ENCODE measurements at places on chromosomes 16 and 17.

GRCh38 chr17:76121932-76122430, 18.4 kb upstream of the EXOC7 start:
- no peak for DNase-seq

GRCh38 chr17:50076591-50077235, 18.4 kb upstream of the PDK2 start:
- no peak for DNase-seq

GRCh38 chr17:37066322-37067255, 117.8 kb downstream of the AATF start:
- no peak for DNase-seq

- DNase-seq, result no peak
These were observed 8.9 kb downstream of the CCL4 start for GRCh38 chr17:36112572-36112971.

DNA sequence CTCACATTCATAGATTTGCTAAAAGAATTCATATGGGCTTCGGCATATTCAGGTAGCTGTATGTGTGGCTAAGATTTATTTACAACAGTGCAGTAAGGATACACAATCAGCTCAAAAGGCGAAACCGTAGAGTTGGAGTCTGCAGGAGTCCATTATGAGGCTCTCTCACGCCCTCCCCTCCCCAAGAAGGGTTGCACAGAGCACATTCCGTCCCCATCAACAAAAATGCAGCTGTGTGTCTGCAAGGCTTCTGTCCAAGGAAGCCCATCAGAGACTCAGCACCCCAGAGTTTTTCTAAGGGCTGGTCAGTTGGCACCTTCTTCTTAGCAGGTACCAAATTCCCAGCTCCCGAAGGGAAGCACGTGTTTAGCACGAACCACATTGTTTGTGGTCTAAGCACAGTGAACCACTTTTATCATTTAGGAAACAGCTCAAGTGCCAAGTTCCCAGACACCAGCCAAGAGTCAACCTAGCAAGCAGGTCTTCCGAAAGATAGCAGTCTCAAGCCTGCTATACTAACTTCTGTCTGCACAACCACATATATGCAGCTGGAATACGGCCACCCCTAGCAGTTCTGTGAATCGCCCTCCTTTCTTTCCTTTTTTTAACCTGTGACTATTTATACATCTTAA, 28.5 kb upstream of the MEAK7 start:
- DNase-seq, result no peak

- DNase-seq, result no peak
These were observed 26.6 kb downstream of the LASP1 start for GRCh38 chr17:38896346-38896954.

- DNase-seq, result no peak
These were observed 368.6 kb downstream of the CDH13 start for GRCh38 chr16:82995286-82995923.

DNA sequence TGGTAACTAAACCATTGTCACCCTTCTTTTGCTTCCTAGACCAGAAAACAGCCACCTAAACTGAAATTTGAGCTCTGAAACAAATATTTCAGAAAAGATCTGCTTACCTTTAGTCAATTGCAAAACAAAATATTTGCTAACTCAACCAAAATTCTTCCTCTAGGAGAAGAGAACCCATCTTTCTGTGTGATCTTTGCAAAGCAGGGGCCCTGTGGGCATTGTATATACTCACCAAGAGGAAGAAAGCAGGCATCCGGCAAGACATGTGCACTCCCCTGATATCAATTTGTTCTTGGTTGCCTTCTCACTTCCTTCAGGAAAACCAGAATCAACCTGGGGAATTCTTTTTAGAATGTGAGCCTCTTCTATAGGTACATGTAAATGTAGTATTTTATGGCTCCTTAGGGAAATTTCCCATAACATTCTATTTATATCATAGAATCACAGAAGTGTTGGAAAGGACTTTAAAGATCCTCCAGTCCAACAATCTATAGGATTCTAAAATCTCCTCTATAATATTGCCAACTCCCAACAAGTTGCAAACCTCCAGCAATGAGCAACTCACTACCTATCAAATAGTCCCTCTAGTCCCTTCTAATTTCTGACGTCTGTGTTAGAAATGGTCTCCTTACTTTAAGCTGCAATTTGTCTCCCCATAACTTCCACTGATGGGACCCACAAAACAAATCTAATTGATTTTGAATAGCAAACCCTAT, 966 bp downstream of the SLFN14 start:
- DNase-seq, result no peak

DNA sequence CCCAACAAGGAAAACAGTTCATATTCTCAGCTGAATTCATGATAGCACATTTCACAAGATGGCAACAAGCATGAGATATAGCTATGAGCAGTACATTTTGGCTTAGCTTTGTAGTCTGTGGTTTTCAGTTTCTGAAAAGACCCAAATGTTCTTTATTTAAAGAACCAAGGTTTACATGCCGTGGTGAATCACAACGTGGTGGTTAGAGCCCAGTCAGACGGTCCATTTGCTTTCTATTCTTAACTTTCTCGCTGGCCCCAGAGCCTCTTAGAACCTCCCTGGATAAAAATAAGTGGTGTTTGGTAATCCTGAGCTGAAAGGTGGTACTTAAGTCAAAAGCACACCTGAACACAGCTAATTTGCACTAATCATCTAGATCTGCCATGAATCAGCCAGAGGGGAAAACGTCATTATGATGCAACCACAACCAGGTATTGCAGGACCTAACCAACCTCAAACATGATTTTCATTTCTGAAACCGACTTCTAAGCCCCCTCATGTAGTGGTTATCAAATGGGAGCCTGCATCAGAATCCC, 18.6 kb upstream of the HAPSTR1 start:
- no peak for DNase-seq

DNA sequence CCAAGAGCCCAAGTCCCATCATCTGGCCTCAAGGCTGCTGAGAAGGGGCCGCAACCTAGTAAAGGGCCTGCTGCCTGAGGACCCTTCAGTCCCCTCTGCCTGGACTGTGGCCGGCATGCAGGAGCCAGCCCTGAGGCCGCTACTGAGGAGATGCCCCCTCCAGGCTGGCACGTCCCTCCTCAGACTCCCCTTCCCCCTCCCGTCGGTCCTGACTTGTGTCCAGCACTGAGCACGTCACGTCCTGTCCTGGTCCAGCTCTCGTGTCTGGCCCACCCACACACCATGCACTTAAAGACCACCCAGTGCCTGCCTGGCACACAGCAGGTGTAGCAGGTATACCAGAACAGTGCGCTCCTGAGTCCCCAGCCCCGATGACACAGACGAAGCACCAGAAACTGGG, 9.6 kb downstream of the MTHFSD start:
- DNase-seq, result no peak

DNA sequence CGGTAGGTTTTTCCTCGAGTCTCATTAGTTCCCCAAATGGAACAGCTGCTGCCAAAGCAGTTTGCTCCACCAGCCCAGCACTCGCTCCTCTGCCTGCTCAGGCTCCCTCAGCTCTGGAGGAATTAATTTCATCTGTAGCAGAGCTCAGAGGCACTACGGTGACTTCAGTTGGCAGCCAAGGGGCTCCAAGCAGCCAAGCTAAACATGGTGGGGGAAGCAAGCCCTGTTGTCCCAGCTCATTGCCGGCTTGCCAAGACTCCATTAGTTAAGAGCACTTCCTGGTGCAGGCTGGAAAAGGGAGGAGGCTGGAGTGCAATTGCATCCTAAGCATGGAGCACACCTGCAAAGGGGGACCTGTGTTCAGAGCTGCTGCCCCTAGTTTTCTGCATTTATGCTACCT, 78.7 kb upstream of the GPRC5B start:
- no peak for DNase-seq

DNA sequence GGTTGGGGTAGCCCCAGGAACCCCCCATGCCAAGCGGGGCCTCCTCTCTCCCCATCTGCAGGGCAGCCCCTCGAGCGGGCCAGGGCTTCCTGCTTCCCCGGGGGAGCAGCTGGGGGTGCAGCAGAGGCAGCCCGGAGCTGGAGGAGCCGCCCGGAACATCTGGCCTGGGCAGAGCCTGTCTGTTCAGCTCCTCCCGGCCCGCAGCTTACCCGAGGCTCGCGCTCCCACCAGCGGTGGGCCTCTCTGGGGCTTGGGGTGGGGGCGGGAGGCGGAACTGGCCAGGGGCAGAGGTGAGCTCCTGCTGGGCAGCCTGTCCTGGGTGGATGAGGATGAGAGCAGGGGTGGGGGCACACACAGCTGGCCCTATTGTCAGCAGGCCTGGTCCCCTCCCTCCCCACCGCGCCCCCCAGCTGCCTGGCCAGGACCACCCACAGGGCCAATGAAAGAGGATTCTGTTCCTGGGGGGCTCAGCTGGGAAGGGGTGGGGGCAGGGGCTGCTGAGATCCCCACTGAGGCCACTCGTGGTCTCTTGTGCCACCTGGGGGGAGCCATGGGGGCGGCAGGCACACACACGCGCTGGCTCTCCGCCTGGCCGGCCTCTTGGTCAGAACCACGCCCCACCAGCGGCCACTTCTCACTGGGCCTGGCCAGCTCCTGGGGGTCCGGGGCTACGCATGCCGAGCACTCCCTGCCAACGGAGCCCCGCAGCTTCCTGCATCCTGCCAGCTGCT, 34.7 kb downstream of the BAHCC1 start:
- no peak for DNase-seq

GRCh38 chr16:30335598-30336474, 19.3 kb downstream of the CD2BP2 start:
- DNase-seq, result no peak

DNA sequence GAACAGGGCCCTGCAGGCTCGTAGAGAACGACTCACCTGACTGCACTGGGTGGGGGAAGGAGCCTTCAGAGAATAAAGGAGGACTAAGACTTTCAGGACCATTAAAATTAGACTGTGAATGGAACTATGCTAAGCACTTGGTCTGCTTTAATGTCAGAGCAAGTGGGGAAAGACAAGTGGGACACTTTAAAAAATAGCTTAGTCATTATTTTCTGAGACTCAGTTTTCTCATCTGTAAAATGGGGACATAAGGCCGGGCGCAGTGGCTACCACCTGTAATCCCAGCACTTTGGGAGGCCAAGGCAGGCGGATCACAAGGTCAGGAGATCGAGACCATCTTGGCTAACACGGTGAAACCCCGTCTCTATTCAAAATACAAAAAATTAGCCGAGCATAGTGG, 19.3 kb upstream of the BCO1 start:
- no peak for DNase-seq

DNA sequence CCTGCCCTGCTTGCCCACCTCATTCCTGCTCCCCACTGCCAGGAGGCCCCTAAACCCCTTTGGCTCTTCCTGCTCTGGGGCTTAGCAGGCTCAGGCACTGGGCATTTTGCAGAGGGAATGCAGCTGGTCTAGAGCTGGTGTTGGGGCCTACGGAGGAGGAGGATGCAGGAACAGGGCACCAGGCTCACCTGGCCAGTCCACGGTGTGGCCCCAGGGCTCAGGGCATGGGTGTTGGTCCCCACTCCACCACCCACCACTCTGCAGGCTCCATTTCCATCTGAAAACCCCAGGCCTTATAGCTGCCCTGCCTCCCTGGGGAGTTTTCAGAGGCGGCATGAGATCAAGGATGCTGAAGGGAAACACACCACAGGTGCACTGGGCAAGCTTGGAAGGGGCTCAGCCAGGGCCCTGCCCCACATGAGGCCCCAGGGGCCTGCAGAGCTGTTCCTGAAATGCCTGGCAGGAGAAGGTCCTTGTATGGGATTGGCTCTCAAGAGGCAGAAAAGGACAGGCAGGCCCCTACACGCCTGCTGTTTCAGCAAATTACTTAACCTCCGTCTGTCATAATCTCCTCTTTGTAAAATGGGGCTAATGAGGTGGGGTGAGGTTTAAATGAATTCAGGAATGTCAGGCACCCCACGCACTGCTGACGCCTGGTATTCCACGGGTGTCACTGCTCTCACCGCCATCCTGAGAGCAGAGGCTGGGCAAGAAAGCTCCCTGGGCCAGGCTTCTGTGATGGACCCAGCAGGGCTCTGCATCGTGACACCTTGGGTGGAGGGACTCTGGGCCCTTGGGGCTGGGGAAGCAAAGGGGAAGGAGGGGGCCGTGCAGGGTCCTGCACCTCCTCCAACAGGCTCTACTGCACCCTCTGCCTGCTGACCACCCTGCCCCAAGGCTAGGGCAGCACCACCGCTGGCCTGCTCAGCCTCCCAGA, 9.3 kb downstream of the SLC47A2 start:
- DNase-seq, result no peak

DNA sequence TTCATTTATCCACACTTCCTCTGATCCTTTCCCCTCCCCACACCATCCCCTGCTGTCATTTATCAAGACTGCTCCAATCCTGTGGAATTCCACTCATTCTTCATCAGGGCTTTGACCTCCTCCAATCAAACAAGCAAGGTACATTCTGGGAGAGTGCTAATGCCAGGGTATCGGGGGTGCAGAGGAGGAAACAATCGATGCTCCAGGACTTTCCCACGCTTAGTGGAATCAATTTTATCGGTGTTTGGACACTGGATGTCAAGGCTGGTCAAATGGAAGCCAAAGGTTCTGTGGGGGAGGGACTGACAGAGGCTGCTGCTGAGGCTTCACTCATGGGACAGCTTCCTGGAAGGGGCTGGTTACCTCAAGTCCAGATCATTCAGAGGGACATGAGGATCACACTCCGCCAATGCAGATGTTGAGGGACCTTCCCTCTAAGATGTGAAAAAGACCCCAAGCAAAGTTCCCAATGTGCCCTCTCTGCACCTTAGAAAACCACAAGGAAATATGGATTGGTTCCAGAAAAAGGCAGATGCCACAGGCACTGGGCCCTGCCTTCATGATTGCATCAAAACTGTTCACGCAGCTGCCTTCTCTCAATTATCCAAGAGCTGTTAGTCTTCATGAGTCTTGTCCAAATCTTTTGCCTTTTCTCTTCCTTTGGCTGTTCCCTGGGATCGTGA, 44.7 kb upstream of the SOX9 start:
- DNase-seq, result no peak

DNA sequence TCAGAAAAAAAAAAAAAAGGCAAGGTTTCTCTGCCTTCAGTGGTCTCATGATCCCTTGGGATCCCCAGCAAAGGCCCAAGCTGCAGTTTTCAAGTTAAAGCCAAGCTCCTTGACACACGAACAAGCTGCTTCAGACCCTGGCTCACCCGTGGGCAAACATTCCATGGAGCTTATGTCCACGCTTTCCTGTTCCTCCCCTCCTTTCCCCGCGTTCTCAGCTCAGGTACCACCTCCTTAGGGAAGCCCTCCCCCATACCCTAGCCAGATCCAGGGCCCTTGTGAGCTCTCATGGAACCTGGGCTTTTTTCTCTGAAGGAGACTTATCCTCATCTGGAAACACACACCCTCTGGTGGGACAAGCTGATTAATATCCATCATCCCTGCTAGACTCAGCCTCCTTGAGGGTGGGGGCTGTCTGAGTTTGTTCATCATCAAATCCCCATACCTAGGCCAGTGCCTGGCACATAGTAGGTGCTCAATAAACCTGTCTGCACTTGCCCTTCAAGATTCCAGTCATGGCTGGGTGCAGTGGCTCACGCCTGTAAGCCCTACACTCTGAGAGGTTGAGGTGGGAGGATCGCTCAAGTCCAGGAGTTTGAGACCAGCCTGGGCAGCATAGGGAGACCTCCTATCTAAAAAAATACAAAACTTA, 54.7 kb downstream of the COTL1 start:
- DNase-seq, result no peak

GRCh38 chr16:67173808-67174705, 3.7 kb downstream of the NOL3 start:
- no peak for DNase-seq
